ENCODE measurements at places on chromosomes 4 and X.

DNA sequence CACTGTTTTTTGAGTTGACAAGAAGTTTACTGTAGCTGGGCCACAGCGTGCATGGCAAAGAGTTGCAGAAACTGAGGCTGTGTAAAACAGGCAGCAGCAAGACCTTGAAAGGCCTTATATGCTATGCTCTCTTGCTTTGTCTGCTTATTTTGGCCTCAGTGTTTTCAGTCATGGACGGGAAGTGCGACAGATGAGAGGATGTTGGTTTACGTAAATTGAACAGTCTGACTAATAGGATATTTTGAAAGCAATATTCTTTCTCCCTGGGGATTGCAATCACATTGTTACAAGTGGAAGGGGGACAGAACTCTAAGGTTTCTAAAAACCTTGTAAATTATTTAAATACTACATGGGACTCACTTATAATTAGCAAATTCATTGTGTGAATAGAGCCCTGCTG, 32.2 kb upstream of the MAGEA10 start:
- no peak for DNase-seq
- no peak overlapping the region for H3K4me3 ChIP-seq
- no peaks in the 10 kb centered on the region for H3K27me3 ChIP-seq
- H3K27ac ChIP-seq = no peak overlapping the region

GRCh38 chrX:106397788-106398538, 213.8 kb upstream of the RADX start:
- H3K36me3 ChIP-seq = no peaks in the 10 kb centered on the region
- H3K4me3 ChIP-seq = no peak overlapping the region
- no peak overlapping the region for H3K27ac ChIP-seq
- H3K27me3 ChIP-seq = no peaks in the 10 kb centered on the region
- H3K4me1 ChIP-seq = no peaks in the 10 kb centered on the region
- no peak for DNase-seq

DNA sequence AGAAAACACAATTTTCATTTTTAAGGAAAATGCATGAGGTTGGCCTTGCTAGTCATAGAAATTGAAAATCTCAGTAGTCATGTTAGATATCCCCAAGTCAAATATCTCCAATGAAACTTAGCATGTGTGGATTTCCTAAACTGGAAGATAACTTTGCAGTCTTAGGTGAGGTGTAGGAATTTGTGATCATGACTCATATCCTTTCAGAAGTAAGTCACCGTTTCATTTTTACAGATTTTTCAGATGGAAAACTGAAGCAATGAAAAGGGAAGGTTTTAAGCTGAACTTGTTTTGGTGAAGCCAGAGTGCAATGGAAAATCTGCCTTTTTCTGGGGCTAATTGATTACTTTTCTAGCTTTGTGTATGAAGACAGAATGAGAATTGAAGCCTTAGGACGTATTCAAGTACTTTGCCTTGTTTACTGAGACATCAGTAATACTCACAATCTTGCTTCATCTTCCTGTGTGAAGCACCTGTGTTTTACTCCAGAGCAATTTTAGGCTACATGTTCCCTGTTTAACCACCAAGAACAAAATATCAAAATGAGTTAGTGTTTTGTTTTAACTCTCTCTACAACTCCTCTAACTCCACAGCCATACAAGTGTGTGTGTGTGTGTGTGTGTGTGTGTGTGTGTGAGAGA, 1662.8 kb upstream of the ADGRL3 start:
- no peak overlapping the region for H3K4me3 ChIP-seq
- no peaks in the 10 kb centered on the region for H3K4me1 ChIP-seq
- no peaks in the 10 kb centered on the region for H3K36me3 ChIP-seq
- no peaks in the 10 kb centered on the region for H3K27me3 ChIP-seq
- H3K27ac ChIP-seq = no peak overlapping the region

- H3K27ac ChIP-seq = no peak overlapping the region
- DNase-seq = no peak
- peaks cover 8% of the 10 kb centered on the region for H3K27me3 ChIP-seq
- H3K4me1 ChIP-seq = no peaks in the 10 kb centered on the region
- peaks cover 5% of the 10 kb centered on the region for H3K36me3 ChIP-seq
Observed at GRCh38 chr4:2301225-2301642, 39.3 kb upstream of the MXD4 start.

GRCh38 chr4:42816880-42817400, 75.6 kb upstream of the GRXCR1 start:
- H3K36me3 ChIP-seq = no peaks in the 10 kb centered on the region
- H3K4me3 ChIP-seq = no peak overlapping the region
- H3K27ac ChIP-seq = no peak overlapping the region
- no peak for DNase-seq
- H3K4me1 ChIP-seq = no peaks in the 10 kb centered on the region

- DNase-seq = no peak
- H3K4me1 ChIP-seq = peaks cover 7% of the 10 kb centered on the region
- no peaks in the 10 kb centered on the region for H3K27me3 ChIP-seq
- H3K4me3 ChIP-seq = no peak overlapping the region
- no peaks in the 10 kb centered on the region for H3K36me3 ChIP-seq
- no peak overlapping the region for H3K27ac ChIP-seq
Observed at GRCh38 chr4:169998981-169999380, 27.2 kb downstream of the MFAP3L start.

- H3K36me3 ChIP-seq = no peaks in the 10 kb centered on the region
- H3K27me3 ChIP-seq = no peaks in the 10 kb centered on the region
- no peak for DNase-seq
Observed at GRCh38 chr4:123966990-123967769, 570.6 kb downstream of the SPRY1 start.

GRCh38 chrX:12315526-12315925, 177.3 kb downstream of the FRMPD4 start:
- no peak overlapping the region for H3K27ac ChIP-seq
- H3K4me1 ChIP-seq = no peaks in the 10 kb centered on the region
- H3K36me3 ChIP-seq = no peaks in the 10 kb centered on the region
- no peaks in the 10 kb centered on the region for H3K27me3 ChIP-seq
- DNase-seq = no peak

GRCh38 chr4:12028258-12028657, 599.6 kb upstream of the HS3ST1 start:
- no peak for DNase-seq
- H3K27ac ChIP-seq = no peak overlapping the region
- H3K4me1 ChIP-seq = no peaks in the 10 kb centered on the region
- H3K4me3 ChIP-seq = no peak overlapping the region

DNA sequence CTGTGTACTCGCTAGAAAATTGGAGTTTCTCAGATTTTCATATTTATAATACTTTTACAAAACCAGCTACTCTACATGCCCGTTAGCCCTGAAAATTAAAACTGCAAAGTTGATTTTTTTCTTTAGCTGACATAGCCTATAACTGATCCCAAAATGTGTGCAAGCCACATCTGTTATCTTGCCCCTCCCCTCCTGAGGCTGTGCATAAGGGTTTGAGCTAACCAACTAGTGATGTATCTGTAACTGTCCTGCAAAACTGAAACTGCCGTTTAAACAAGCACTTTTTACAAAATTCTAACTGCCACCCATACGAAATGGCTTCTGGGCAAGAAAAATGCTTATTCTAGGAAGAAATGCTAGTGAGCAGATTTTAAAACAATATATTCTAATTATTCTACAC, 59.1 kb downstream of the EDNRA start:
- no peaks in the 10 kb centered on the region for H3K27me3 ChIP-seq
- H3K4me1 ChIP-seq = peaks cover 8% of the 10 kb centered on the region
- peaks cover 9% of the 10 kb centered on the region for H3K36me3 ChIP-seq
- H3K27ac ChIP-seq = no peak overlapping the region

GRCh38 chrX:129761596-129761995, 18.2 kb upstream of the SASH3 start:
- H3K27me3 ChIP-seq = no peaks in the 10 kb centered on the region
- no peak overlapping the region for H3K27ac ChIP-seq
- H3K4me3 ChIP-seq = no peak overlapping the region
- no peaks in the 10 kb centered on the region for H3K4me1 ChIP-seq
- no peak for DNase-seq

DNA sequence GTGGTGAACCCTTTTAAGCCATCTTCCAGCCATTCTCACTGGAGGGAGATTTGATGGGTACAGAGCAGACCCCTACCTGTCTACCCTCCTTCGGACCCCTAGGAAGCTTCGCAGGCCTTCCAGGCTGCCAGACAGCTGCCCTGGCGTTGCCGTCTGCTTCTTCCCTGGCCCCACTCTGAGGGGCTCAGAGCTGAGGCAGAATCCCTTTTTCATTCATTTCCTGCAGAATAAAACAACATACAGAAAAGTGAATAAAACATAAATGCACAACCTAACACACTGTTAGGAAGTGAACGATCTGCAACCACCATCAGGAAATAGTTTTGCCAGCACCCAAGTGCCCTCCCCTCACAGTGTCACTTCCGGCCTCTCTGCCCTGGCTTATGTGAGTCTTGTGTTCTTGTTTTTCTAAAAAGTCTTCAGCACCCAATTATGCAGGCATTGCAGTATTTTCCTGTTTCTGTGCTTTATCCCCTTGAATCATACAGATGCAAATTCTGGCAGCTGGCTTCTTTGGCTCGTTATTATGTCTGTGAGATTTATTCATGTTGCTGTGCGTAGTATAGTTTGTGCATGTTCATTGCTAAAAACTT, 5.6 kb upstream of the ADD1 start:
- DNase-seq = no peak
- peaks cover 6% of the 10 kb centered on the region for H3K4me1 ChIP-seq
- H3K36me3 ChIP-seq = peaks cover 8% of the 10 kb centered on the region
- no peaks in the 10 kb centered on the region for H3K27me3 ChIP-seq

DNA sequence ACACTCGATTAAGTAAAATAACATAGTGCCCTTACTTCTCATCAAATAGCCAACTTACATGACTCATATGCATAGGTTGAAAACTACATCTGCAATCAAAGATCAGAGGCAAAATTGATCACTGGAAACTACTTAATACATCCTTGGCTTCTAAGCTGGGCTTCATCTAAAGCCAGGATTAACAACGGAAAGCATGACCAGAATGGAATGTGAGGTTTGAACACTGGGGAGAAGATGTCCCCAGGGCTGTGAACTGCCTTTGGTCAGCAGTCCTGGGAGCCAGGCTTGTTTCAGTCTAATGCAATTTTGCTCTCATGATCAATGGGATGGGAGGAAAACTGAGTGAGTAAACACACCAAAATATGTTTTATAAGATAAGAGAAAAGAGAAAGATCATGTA, 192.5 kb upstream of the TTC29 start:
- H3K4me1 ChIP-seq = peaks cover 16% of the 10 kb centered on the region
- DNase-seq = no peak
- H3K36me3 ChIP-seq = no peaks in the 10 kb centered on the region
- no peaks in the 10 kb centered on the region for H3K27me3 ChIP-seq
- H3K27ac ChIP-seq = no peak overlapping the region

DNA sequence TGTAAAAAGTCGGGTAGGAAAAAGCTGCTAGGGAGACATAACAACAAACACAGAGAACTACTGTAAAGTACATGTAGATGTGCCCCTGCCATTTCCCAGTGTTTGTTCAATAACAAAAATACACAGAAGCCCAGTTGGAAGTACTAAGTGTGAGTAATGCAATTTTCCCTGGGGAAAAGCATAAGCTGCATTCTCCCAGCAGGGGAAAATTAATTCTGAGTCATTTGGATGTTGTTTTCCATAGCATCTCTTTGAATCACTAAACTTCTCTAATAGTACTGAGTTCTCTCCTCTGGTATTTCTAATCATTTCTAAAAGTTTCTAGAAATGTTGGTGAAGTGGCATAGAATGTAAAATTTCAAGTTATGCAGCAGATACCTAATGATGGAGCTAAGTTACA, 1114.9 kb downstream of the C4orf33 start:
- no peaks in the 10 kb centered on the region for H3K27me3 ChIP-seq
- DNase-seq = no peak
- no peaks in the 10 kb centered on the region for H3K36me3 ChIP-seq
- no peaks in the 10 kb centered on the region for H3K4me1 ChIP-seq
- H3K4me3 ChIP-seq = no peak overlapping the region
- no peak overlapping the region for H3K27ac ChIP-seq

- H3K36me3 ChIP-seq = no peaks in the 10 kb centered on the region
- H3K4me3 ChIP-seq = no peak overlapping the region
- no peaks in the 10 kb centered on the region for H3K27me3 ChIP-seq
- no peak overlapping the region for H3K27ac ChIP-seq
Observed at GRCh38 chrX:40573763-40574162, 7.0 kb upstream of the ATP6AP2 start.

DNA sequence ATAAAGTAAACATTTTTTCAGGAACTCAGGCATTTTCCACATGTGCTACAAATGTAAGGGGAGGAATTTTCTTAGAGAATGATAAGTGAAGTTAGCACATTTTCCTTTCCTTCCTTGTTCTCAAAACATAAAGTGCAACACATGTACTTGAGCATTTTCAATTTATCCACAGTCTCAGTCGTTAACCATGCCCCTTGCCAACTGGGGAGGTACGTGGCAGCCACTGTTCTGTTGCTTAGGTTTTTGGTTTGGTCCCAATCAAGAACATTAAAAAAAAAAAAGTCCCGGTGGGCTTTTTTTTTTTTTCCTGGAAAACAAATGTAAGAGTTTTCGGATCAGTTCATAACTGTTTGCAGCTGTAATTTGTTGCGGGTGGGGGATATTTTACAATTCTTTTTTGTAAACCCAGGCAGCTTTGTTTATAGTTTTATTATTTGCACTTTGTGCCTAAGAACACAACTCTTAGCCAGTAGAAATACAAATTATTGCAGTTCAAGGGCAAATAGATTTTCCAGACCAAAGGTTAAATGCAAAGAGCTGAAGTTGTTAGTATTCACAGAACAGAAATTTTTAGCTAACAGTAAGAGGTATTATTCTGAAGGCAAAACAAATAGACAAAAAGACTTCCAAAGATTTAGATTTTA, 112.1 kb upstream of the NAP1L5 start:
- H3K36me3 ChIP-seq = no peaks in the 10 kb centered on the region
- peak overlapping the region; percentile 2 for H3K4me3 ChIP-seq
- H3K27me3 ChIP-seq = no peaks in the 10 kb centered on the region
- H3K27ac ChIP-seq = no peak overlapping the region
- H3K4me1 ChIP-seq = peaks cover 27% of the 10 kb centered on the region

GRCh38 chrX:2464677-2465166, 36.1 kb downstream of the DHRSX start:
- no peak for DNase-seq
- H3K27me3 ChIP-seq = no peaks in the 10 kb centered on the region
- peaks cover 4% of the 10 kb centered on the region for H3K36me3 ChIP-seq
- H3K27ac ChIP-seq = no peak overlapping the region
- no peak overlapping the region for H3K4me3 ChIP-seq

DNA sequence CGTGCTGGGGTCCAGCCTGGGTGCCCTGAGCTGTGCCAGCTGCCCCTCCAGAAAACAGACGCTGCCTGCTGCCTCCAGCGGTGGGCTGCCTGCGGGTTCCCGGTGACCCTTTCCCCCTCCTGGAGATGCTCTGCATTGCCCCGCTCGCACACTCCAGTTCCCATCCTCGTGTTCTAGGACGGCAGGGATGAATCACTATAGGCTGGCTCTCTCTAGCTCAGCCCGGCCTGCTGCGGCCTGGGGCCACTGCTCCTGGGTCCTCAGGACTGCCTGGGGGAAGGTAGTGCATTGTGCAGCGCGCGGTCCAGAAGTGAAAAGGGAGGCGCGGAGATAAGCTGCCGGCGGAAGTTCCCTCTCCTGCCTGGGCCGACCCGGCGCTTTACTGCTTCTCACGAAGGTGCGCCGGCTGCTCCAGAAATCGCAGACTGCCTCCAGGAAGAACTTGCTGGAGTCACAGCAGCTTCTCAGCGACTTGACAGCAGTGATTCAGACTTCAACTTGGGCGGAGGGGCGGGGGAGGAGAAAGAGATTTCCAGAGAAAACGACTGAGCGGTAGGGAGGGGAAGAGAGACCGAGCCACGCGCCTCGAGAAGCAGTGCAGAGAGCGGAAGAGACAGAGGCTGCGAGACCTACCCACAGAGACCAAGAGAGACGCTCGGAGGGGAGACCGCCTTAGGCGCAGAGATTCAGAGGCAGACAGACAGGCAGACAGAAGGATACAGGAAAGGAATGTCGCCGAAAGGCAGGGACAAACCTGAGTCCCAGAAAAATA, 6.7 kb upstream of the MSX1 start:
- peaks cover 67% of the 10 kb centered on the region for H3K27me3 ChIP-seq
- no peaks in the 10 kb centered on the region for H3K36me3 ChIP-seq
- H3K27ac ChIP-seq = peak overlapping the region; percentile 87
- peaks cover 37% of the 10 kb centered on the region for H3K4me1 ChIP-seq
- no peak for DNase-seq
- H3K4me3 ChIP-seq = peak overlapping the region; percentile 87

Measured in type B pancreatic cell (in vitro differentiated cells).